ENCODE measurements at places on chromosomes 2 and 18.

DNA sequence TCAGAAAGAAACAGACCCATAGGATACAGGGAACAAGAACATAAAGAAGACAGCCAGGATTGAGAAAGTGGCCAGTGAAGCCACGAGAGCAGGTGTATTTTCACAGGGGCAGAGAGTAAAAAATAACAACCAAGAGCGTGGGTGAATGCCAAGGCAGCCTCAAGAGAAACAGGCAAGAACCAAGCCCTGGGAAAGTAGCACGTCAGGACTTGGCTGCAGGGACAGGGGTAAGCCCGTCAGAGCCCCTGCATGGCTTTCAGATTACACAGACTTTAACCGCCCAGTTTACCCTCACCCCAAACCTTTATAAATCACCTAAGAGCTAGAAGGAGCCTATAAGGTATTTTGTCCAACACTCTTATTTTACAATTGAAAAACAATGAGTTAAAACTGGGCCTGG, 43.7 kb downstream of the ARL4C start:
- no peak for DNase-seq

GRCh38 chr2:233323851-233324250, 16.2 kb downstream of the SAG start:
- no peak for DNase-seq

DNA sequence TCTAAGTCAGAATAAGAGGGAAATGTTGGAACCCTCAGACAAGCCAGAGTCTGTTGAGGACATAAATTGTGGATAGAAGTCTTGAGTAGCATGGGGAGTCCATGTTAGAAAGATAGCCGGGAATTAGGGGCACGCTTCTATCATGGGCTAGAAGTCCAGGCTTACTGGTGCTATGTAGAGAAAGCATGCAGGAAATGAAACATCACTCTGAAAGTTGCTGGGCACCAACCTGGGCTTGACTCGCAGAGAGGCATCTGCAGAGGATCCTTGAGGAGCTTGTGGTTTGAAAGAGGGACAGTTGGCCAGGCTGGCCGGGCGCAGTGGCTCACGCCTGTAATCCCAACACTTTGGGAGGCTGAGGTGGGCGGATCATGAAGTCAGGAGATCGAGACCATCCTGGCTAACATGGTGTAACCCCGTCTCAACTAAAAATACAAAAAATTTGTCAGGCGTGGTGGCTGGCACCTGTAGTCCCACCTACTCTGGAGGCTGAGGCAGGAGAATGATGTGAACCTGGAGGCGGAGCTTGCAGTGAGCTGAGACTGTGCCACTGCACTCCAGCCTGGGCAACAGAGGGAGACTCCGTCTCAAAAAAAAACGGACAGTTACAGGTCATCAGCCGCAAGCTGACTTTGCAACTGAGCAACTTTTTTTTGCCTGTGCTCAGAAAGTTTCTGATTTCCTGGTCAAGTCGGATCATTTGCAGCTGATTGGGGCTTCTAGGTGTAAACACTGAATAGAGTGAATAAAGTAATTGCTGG, 24.9 kb downstream of the CERS6 start:
- no peak for DNase-seq

DNA sequence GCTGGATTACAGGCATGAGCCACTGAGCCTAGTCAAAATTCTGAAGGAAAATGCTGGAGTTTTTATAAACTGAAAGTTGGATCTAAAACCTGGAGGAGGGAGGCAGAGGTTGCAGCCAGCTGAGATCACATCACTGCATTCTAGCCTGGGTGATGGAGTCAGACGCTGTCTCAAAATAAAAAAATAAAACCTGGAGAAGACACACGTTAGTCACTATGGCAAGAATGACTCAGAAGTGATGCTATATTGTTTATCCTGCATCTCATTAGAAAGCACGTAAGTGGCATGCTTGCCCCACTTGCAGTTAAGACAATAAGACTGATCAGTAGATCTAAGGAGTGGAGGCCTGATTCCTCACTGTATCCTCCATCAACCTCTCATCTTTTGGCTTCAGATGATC, 106.6 kb upstream of the STON1 start:
- DNase-seq, result peak; percentile 81

- peak; percentile 44 for DNase-seq
Observed at GRCh38 chr2:85132397-85132796, 795 bp upstream of the TCF7L1 start.

GRCh38 chr2:216657086-216657855, 24.1 kb downstream of the IGFBP2 start:
- DNase-seq, result no peak

DNA sequence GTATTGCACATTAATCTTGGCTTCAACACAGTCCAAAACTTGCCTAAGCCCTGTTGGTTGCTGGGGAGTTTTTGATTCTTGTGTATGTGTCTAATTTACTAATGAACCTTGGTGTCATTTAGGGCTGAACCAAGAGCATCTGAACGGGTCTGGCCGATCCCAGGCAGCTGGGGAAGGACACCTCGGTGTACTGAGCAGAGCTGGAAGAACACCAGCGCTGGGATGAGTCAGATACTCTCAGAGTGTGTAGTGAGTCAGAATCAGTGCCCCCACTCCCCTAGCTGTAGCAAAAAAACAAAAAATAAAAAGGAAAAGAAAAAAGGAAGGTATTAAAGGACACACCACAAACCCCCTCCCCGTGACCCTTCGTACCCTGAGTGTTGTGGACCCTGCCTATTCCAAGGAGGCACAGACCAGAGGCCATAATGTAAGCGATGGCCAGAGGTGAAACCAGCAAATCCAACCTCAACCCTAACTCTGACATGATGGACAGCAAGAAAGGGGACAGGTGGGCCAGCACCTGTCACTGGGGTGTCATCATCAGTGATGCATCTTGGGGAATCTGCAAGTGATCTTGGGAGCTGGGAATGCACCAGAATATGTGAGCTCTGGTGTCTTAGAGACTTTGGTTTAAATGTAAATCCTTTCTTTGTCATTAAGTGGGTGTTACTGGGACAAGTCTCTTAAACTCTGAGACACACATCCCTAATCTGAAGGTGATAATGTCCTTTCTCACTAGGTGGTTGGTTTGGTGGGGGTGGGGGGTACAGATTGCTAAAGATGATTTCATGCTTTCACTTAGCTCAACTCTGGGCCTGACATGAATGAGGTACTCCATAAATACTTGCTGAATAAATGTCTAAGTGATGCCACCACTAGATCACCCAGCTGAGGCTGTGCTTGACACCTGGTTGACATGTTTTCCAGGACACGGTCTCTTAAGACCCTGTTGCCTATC, 34.2 kb upstream of the NCOA1 start:
- peak; percentile 73 for DNase-seq

- DNase-seq, result peak; percentile 19
Observed at GRCh38 chr2:172261292-172261691, 158.6 kb upstream of the DLX2 start.

GRCh38 chr2:45938649-45939511, 287.4 kb downstream of the PRKCE start:
- peak; percentile 94 for DNase-seq

- no peak for DNase-seq
Observed at GRCh38 chr2:42113452-42113851, 55.7 kb upstream of the EML4 start.

DNA sequence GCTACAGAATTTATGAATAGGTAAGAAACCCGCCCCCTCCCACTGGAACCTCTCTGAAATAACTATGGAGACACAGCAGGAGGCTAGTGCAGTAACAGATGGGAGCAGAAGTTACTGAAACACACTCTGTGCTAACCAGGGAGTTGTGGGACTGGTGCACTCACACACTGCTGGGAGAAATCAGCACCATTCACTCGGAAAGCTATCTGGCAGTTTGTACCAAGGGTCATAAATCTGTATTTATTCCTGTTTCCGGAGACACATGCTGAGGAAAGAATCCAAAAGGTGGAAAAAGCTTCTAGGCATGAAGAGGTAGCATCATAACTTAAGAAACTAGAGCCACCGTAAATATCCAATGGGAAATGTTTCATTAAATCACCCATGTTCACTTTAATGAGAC, 39.9 kb downstream of the TGFA start:
- no peak for DNase-seq

- no peak for DNase-seq
Observed at GRCh38 chr2:196697825-196698224, 58.3 kb downstream of the CCDC150 start.

- no peak for DNase-seq
Observed at GRCh38 chr18:56036741-56037140, 448.7 kb upstream of the TCF4 start.

GRCh38 chr18:50633992-50634391, 74.1 kb downstream of the MAPK4 start:
- DNase-seq, result no peak

DNA sequence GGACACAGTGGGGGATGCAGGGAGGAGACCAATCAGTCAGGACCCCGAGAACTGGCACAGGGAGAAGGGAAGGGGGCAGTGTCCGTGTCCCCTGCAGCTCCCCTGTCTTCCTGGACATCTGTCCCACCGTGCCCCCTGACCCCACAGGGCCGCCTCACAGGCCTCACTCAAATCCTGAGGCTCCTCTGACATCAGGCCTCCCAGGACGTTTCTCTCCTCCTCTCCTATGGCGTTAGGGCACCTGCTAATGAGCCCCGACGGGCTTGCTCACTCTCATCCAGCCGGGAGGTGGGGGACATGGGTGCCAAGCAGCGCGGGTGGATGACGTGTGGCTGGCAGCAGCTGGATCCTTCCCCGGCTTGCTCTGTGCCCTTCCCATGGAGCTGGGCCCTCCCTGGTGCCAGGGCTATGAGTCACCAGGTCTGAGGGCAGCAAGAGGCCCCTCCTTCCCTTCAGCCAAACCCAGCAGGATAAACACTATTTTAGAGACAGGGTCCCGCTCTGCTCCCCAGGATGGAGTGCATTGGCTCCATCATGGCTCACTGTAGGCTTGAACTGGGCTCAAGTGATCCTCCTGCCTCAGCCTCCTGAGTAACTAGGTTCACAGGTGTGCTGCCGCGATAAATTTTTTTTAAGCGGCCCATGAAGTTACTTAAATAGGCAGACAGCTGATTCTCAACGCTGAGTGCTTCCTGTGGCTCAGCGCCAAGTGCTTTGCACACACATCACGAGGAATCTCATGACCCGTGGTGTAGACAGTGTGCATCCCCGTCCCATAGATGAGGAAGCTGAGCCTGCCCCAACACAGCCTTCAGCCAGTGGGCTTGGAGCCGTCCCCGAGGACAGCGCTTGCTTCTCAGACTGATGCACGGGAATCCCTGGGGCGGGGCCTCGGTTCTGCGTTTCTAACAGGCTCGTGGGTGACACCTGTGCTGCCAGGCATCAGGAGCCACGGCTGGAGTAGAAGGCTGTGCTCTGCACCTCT, 64.5 kb upstream of the HDAC4 start:
- DNase-seq, result no peak

GRCh38 chr2:160977376-160977775, 182.9 kb upstream of the TANK start:
- DNase-seq, result no peak

DNA sequence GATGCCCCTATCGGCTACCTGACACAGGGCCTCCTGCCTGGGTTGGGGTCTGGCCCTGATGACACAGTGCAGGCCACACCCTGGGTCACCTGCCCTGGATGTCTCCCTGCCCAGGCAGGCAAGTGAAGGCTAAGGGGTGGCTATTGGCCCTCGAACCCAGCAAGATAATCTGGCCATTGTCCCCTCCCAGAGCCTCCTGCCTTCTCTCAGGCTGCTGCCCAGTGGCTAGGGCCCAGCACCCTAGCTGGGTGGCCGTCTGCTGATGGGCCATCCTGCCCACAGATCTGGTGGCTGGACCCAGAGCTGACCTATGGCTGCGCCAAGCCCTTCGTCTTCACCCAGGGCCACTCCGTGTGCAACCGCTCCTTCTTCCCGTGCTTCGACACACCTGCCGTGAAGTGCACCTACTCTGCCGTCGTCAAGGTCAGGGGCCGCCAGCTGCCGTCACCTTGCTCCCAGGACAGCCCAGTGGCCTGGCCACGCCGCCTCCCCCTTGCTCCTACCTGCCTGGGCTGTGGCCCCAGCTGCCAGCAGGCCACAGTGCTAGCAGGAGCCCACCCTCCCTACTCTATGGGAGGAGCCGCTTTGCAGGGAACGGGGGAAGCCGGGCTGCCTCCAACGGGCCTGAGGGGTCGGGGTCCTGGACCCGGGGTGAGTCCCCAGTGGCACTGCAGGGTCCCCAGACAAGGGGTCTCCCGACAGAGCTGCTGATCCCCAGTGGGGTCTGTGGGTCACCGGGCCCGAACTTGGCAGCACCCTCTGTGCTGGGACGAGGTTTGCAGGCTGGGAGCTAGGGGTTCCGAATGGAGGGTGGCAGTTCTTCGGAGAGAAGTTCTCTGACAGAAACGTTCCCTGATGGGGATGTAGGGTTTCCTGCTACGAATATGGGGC, 4.1 kb downstream of the RNPEPL1 start:
- DNase-seq, result no peak

DNA sequence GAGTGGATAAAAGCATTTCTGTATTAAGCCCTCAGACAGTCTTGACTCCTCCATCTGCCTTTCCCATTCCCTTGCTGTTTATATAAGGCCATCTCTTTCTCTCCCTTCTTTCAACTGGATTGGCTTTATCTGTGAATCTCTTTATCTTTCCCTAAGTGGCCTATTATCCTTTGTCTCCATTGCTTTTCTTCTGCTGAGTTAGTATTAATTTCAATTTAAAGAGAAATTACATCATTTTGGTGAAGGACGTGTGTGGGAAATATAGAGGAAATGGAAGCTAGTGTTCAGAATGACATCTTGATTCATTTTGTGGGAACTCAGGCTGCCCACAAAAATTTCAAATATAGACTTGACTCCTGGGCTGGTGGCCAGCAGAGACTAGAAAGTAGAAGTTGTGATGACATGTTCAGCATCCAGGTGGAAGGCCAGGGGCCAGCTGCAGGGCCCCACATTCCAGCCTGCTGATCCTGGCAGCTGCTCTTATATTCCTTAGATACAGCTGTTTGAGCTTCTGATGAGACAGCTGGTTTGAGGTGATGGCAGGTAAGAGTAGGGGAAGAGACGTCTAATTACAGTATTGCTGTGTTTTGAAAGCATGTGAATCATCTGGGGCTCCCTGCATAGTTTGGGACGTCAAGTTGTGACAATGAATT, 52.3 kb downstream of the DIS3L2 start:
- DNase-seq, result peak; percentile 93

GRCh38 chr2:11050565-11050964, 104.7 kb upstream of the SLC66A3 start:
- DNase-seq, result peak; percentile 9

DNA sequence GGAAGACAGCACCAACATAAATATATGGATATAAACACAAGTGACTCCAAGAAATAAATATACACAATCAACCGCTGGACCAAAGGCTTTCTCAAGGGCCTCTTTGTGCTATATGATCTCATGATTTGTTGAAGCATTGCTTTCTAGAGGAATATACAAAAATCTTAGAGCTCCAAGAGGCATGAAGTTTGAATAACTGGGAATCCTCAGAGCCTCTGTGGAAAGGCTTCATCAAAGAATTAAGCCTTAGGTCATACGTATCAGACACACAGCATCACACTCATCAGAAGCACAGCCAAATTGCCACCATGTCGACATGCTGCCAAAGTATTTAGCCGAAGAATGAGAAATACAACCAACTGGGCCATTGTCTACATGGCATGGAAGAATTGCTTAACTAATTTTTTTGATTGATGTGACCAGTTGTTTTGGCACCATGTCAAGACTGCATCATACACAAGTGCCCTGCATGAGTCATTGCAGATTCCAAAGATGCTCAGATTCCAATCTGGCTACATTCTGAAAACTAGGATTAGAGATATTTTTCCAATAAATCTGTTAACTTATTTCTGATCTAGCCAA, 860.6 kb upstream of the ZEB2 start:
- peak; percentile 80 for DNase-seq
